ENCODE measurements at places on chromosomes 12 and 14.

DNA sequence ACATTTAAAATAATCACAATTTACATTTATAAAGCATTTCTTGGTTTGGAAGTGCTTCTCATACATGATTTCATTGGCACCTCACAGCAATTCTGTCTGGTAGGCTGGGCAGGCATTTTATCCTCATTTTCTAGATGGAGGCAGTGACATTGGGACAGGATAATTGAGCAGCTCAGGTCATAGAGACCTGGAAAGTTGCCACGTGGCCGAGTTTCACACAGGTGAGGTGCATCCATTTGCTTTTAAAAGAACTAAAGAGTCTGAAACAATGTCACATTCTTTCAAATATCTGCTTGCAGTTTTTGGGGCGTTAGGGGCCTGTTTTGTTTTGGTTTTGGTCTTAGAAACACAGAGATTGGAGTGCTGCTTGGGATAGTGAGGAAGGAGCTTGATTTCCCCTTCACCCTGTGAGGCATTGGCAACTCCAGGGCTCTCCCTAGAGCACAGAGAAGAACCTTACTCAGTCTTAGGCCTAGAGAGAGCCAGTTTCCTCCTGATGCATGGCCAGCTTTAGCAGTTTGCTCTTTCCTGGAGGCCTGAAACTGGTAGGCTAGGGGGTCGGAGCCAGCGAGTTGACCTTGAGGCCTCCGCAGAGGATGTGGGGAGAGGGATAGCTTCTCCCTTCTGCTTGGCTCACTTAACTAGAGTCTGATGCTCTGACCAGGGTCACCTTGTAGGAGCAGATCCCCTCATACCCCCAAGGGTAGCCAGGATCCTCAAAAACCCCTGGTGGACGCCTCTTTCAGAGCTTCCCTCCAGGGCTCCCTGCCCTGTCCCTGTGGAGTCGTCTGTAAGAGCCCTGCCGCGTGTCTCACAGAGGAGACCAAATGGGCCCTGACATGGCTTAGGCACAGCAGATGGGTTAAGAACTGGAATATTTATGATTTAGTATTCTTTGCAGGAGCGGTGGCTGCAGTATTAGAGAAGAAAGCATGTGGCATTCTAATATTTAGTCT, 34.9 kb upstream of the JDP2 start:
- peaks cover 4% of the 10 kb centered on the region for H3K27me3 ChIP-seq
- no peaks in the 10 kb centered on the region for H3K4me1 ChIP-seq
- H3K4me3 ChIP-seq = no peak overlapping the region
- H3K36me3 ChIP-seq = no peaks in the 10 kb centered on the region

DNA sequence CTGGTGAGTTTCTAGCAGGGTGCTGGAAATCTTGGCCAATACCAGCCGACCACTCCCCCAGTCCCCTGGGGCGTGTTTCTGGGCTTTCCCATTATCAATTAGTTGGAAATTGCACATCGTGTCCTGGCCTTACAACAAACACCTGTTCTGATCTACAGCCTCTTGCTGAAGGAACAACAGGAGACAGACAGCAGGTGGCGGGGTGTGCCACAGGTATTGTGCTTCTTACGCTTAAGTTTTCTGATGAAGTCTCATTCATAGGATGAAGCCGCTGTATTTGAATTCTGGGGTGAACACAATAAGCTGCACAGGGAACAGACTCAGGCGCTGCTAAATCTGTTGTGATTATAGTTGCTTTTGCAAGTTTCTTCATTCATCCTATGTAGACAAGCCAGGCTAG, 703 bp downstream of the HIGD1C start:
- no peak overlapping the region for H3K4me3 ChIP-seq
- H3K36me3 ChIP-seq = no peaks in the 10 kb centered on the region
- DNase-seq = no peak
- no peak overlapping the region for H3K27ac ChIP-seq
- no peaks in the 10 kb centered on the region for H3K27me3 ChIP-seq

DNA sequence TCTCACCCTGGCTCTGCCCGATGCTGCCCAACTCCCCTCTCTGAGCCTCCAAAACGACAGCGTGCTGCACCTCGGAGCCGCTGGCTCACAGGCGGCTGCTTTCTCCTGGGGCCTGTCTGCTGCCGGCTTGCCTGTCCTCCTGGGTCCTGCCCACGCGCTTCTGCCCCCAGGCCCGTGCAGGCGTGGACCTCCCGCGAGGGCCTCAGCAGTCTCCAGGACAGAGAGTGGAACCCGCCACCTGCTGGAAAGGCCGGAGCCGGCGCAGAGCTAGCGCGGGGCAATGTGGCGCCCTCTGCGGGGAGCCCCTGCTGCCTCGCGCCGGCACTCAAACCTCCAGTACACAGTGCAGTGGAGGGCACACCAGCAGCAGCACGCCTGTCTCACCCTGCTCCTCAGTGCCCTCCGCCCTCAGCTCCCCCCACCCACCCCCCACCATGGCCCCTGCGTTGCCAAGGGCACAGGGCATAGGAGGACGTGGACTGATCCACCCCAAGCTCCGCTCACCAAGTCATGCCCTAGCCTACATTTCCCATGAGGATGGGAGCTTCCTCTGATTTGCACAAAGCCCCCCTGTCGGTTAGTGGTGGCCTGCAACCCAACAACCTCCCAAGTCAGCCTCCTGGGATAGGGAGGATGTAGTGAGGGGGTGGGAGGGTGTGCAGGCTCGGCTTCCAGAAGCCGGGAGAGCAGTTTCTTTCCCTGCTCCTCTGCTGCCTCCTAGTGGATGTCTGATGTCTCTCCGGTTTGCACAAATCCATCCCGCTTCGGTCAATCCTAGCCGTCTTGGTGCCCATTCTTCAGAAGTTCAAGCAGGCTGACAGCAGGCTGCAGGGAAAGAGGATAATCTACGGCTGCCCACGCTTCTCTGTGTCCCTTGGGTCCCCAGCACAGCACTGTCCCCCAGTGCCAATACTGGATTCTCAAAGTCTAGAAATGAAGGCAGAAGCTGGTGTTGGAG, 25.2 kb downstream of the KRT8 start:
- H3K4me1 ChIP-seq = peaks cover 2% of the 10 kb centered on the region
- no peaks in the 10 kb centered on the region for H3K27me3 ChIP-seq
- no peak overlapping the region for H3K27ac ChIP-seq
- peak overlapping the region; percentile 3 for H3K4me3 ChIP-seq

DNA sequence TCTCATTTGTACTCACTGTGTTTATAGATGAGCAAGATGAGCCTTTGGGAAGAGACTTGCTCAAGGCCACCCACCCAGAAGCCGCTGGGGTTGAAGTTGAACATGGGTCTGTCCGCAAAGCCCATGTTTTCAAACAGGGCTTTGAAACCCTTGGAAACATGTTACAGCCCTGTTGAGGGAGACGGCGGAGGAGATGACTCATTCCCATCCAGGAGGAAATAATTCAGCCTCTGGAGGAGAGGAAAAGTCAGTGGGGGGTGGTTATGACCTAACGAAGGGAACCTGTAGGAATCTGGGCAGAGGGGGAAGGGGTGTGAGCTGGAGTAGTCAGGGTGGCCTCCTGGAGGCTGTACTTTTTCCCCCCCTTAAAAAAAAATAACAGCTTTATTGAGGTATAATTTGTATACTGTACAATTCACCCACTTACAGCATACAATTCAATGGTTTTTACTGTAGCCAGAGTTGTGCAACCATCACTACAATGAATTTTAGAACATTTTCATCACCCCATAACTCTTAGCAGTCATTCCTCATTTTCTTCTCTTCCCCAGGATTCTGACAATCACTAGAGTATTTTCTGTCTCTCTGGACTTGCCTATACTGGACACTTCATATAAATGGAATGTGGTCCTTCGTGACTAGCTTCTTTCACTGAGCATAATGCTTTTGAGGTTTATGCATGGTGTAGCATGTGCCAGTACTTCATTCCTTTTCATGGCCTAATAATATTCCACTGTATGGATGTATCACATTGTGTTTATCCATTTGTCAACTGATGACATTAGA, 1.9 kb upstream of the RIN3 start:
- no peak overlapping the region for H3K4me3 ChIP-seq
- H3K4me1 ChIP-seq = peaks cover 15% of the 10 kb centered on the region
- H3K27me3 ChIP-seq = peaks cover 3% of the 10 kb centered on the region
- no peak for DNase-seq

DNA sequence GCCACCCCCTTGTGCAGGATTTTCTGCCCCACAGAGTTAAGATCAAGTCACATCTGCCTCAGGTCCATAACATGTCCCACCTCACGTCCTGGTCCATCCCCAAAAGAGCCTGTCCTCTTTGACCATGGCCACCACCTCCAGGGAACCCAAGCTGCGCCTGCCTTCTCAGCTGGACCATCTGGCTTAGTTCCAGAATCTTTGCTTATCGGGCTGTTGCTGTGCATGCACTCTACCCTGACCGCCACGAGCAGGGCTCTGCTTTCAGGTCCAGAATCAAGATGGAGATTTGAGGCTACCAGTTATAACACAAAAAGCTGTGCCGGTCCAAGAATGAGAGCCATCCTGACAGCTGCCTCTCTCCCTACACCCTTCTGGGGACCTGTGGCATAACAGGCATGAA, 326.7 kb downstream of the DPF3 start:
- no peak for DNase-seq
- no peaks in the 10 kb centered on the region for H3K36me3 ChIP-seq
- no peaks in the 10 kb centered on the region for H3K27me3 ChIP-seq
- no peaks in the 10 kb centered on the region for H3K4me1 ChIP-seq

GRCh38 chr14:39050389-39050788, 52.6 kb downstream of the SEC23A start:
- no peak overlapping the region for H3K27ac ChIP-seq
- peaks cover 87% of the 10 kb centered on the region for H3K36me3 ChIP-seq
- H3K4me1 ChIP-seq = no peaks in the 10 kb centered on the region
- no peaks in the 10 kb centered on the region for H3K27me3 ChIP-seq
- H3K4me3 ChIP-seq = no peak overlapping the region
